ENCODE measurements at places on chromosomes 13 and 19.

DNA sequence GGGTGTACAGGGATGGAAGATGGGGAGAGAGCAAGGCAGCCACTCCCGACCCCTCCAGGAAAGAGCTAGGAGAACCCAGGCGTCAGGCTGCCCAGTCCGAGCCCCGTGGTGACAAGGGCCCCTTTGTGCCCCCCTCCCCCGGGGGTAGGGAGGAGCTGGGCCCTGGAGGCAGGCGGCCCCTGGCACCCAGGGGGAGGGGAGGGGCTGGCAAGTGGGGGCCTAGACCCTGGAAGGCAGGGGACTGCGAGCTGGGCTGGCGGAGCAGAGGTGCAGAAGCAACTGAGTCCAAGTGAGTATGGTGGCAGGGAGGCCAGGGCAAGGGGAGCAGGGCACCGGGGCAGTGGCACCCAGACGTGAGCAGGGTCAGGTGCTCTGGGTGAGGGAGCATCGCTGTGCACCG lies at the start of gene MAG:
TSS of gene MAG (plus strand) at position 246 of the 400 bp plus-strand sequence. CDS start 3,248 bp downstream, outside the sequence.
- no peak for DNase-seq

- no peak for DNase-seq
These were observed 28.2 kb downstream of the CKM start for GRCh38 chr19:45294291-45295029.

- no peak for DNase-seq
These were observed 107.1 kb downstream of the UBL3 start for GRCh38 chr13:29743201-29743786.

- DNase-seq, result no peak
These were observed 24.1 kb upstream of the UBAC2 start for GRCh38 chr13:99176309-99177276.

DNA sequence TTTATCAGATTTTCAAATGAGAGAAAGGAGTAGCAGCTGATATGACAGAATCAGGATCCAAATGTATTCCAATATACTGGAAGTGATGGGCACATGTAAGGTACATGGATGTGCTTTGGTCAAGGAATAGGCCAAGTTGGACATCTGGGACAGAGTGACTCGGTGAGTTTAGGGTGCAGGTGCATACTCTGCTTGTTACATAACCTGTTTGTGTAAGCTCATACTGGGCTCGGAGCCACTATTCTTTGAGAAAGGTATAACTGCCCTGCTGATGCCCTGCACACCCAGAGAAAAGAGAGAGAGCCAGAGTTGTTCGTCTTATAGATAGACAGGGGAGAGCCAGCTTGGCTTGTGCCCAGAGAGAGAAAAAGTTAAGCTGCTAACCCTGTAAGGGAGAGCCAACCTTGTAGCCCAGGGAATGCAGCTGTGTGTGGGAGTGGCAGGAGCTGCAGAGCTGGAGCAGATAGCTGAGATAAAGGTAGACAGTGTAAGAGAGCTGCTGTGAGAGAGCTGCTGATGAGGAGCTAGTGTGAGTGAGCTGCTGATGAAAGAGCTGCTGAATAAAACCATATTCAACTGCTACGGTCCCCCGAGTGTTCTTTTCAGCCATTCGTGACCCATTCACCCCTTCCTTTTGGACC lies 40.7 kb upstream of the N4BP2L1 start:
- DNase-seq, result no peak

All from epithelial cell of prostate (primary cell).